ENCODE measurements at places on chromosomes 3 and 15.
A peak's percentile ranks its signal among the peaks of the same experiment; 100 is the strongest.

DNA sequence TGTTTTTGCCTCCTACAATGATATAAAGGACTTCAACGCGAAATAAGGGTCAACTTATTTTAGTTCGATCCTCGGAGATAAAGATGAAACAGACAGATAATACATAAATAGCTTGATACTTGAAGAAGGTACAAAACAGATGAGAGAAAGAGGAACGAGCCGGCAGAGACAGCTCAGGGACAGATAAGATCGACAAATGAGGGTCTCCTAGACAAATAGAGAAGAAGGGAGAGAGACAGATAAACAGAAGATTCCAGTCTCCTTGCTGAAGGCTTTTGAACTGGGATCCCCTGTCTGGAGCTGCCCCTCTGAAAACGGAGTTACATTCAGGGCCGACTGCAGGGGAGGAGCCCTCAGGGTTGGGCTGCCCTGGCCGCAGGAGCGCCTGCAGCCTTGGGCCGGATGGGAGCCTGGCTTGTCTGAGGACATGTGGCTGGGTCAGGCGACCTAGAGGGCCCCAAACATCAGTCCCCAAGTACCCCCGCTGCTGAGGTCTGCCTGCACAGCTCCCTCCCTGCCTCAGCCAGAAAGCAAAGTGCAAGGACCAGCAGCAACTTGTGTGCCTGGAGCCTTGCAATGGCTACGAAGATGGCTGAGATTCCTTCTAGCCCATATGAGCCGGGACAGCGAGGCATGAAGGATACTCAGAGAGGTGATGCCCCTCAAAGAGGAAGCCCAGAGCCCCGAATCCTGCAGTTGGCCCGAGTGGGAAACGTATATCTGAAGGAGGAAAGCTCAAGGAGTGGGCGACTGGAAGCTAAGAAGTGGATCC is 926 bp upstream of the SKOR1 start:
- no peak for DNase-seq

DNA sequence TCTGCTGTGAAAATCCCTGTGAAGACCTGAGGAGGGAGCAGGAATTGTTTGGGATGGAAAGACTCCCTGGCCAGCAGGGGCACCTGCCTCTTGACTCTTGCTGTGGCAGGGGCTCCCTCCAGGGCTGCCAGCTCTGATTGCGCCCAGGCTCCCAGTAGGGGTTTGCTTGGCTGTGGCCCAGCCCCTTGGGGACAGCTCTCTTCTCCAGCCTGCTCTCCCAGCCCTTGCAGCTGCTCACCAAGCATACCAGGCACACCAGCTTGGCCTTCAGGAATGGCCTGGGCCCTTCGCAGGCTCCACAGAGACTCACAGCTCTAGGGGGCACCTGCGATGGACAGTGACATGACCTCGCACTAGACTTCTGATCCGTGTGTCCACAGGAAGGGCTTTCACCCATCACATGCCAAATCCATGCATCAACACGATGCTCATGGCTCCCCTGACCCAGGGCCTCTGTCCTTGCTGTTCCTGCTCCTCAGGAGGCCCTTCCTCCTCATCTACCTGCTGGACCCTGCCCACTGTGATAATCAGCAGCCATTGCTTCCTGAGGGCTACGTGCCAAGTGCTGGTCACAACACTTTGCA is 61.8 kb downstream of the SCN5A start:
- no peak for DNase-seq

GRCh38 chr15:92882697-92883162 is 17.4 kb upstream of the CHD2 start:
- DNase-seq: no peak

- DNase-seq: peak; percentile 41
These were observed 25.6 kb upstream of the FAM174B start for GRCh38 chr15:92681141-92681631.
